ENCODE measurements at places on chromosomes 7 and 10.

- H3K4me3 ChIP-seq = no peak overlapping the region
- peaks cover 3% of the 10 kb centered on the region for H3K27me3 ChIP-seq
- DNase-seq = no peak
- H3K36me3 ChIP-seq = no peaks in the 10 kb centered on the region
- H3K27ac ChIP-seq = no peak overlapping the region
- H3K4me1 ChIP-seq = no peaks in the 10 kb centered on the region
Observed at GRCh38 chr10:95469676-95470075, 91.5 kb downstream of the SORBS1 start.

GRCh38 chr10:35998026-35998425 is 355.9 kb upstream of the FZD8 start:
- no peaks in the 10 kb centered on the region for H3K36me3 ChIP-seq
- H3K27ac ChIP-seq = no peak overlapping the region
- no peaks in the 10 kb centered on the region for H3K27me3 ChIP-seq
- no peak for DNase-seq
- H3K4me1 ChIP-seq = no peaks in the 10 kb centered on the region

DNA sequence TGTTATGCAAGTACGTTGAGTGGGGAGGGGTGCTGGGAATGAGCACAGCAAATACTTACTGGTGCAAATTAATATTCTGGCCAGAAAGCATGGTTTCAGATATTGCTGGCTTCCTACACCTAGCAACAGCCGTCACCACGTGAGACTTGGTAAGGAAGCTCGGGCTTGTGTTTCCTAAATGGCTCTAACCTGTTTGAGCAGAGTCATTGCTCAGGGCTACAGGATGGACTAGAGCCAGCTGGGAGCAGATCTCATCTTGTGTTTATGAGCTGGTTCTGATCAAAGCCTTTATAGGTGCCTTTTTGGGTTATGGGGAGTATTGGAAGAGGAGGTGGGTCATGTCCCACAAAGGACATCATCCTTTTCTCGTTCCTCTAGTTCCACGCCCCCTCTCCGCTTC is 200.3 kb downstream of the BUB3 start:
- no peak overlapping the region for H3K27ac ChIP-seq
- peaks cover 4% of the 10 kb centered on the region for H3K27me3 ChIP-seq
- H3K36me3 ChIP-seq = no peaks in the 10 kb centered on the region
- H3K4me1 ChIP-seq = no peaks in the 10 kb centered on the region

- no peak overlapping the region for H3K27ac ChIP-seq
- H3K27me3 ChIP-seq = no peaks in the 10 kb centered on the region
- no peak overlapping the region for H3K4me3 ChIP-seq
- H3K4me1 ChIP-seq = peaks cover 34% of the 10 kb centered on the region
Observed at GRCh38 chr10:6463366-6463765, 116.7 kb downstream of the PRKCQ start.

DNA sequence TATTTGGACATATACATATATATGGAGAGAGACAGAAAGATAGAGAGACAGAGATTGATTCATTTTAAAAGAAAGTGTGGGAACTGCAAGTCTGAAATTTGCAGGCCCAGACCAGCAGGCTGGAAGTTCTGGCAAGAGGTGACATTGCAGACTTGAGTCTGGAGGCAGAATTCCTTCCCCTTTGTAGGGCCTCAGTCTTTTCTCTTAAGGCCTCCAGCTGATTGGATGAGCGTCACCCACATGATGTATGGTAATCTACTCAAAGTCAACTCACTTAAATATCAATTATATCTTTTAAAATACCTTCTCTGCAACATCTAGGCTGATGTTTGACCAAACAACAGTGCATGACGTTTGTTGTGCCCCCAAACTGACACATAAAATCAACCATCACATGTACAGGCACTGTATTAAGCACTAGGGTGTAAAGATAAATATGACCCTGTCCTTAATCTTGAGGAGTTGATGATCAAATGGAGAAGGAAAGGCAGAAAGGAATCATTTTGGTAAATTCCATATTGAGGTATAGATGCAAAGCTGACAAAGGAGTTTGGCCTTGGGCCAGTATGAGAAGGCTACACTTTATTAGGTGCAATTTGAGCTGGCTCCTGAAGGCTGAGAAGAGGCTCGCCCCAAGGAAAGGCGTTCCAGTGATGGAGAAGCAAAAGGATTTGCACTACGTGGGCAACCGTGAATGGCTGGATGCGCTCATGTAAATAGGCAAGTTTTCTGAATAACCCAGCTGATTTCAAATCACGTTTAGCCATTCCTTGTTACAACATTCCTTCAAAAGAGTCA is 52.6 kb downstream of the BPGM start:
- H3K27me3 ChIP-seq = no peaks in the 10 kb centered on the region
- DNase-seq = no peak
- H3K4me1 ChIP-seq = no peaks in the 10 kb centered on the region
- no peak overlapping the region for H3K27ac ChIP-seq
- no peak overlapping the region for H3K4me3 ChIP-seq
- no peaks in the 10 kb centered on the region for H3K36me3 ChIP-seq
